Thoracic aorta (tissue), 2 donors: ENCODE measurements at places on chromosomes 3 and 15.

- no peak for DNase-seq
These were observed 49.8 kb upstream of the SLC6A1 start for GRCh38 chr3:10942690-10943205.

DNA sequence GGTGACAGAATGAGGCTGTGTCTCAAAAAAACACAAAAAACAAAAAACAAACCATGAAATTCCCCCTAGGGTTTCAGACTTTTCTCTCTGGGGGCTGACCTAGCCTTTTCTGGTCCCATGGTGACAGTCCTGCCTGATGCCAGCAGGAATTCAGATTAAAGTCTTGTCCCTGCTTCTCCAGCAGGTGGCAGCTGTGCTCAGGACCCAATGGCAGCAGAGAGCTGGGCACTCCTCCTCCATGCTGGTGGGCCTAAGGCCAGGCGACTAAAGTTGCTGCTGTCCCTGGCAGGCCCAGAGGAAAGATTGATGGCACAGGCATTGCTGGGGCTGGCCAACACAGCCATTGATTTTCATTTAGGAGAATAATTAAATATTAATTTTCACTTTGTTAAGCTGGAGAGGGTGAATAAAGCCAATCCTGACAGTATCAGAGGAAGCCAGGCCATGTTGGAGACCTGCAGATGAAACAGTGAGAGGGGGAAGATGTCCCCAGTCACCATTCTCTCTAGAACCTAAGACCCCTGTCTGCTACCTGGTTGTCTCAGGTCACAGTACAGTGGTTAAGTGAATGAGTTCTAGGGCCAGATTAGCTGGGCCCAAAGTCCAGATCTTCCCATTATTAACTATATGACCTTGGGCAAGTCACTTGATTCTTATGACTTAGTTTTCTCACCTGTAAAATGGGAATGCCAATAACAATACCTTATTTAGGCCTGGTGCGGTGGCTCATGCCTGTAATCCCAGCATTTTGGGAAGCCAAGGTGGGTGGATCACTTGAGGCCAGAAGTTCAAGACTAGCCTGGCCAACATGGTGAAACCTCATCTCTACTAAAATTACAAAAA is 7.1 kb downstream of the CELF6 start:
- no peak for DNase-seq

DNA sequence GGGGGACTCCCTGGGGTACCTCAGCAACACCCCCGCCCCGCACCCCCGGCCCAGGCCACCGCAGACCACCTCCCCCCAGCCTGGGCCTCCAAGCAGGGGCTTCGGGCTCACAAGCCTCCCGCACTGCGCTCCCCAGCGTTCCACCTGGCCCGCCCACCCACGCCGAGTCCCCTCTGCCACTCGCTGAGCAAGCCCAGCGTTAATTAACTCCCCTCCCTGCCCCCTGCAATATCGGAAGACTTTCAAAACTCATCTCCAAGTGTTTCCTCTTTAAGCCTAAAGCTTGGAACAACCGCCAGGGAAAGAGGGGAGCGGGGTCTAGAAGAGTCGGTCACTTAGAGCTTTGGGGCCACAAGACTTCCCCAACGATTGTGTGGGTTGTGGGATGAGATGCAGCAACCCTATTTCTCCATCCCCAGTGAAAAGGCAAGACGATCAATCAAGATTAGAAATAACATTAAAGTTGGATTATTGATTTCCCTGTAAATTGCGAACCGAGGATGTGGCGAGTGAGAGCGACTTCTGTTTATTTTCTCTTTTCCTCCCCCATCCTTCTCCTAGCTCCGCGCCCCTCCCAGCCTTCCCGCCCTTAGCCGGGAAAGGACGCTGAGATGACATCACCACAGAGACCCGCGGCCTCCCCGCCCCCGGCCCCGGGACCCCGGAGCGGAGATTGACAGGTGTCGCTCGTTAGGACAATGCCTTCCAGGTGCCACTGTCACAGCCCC is 30.2 kb downstream of the NR2F2 start:
- no peak for DNase-seq

DNA sequence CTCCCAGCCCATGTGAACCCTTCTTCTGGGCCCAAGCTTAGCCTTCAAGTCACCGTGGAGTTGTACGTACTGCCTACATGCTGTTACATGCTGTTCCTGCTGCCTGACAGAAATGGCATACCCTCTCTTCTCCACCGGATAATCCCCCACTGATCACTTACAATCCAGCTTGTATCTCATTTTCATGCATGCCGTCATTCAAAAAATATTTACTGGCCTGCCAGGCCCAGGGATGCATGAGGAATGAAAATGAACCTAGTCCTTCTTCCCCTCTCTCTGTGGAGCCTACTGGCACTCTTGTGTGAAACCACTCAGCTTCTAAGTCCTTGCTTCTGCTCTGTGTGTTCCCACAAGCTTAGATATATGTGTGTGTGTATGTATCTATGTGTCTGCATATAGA is 60.6 kb downstream of the WNT5A start:
- no peak for DNase-seq

DNA sequence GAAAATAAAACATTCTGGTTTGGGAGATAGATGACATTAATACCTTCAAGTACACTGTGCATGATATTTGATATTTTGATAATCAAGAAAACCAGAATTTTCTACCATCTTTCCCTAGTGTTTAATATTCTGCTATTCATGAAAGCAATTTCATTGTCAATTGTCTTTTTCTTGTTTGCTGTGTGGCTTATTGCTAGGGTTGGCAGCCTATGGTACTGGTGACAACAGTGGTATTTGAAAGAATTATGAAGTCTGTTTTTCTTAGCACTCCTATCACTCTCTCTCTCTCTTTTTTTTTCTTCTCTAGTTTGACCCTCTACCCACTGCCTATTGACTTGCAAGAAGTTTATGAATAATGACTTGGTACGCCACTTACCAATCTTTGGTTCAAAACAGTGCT is 15.4 kb downstream of the RNF13 start:
- no peak for DNase-seq

DNA sequence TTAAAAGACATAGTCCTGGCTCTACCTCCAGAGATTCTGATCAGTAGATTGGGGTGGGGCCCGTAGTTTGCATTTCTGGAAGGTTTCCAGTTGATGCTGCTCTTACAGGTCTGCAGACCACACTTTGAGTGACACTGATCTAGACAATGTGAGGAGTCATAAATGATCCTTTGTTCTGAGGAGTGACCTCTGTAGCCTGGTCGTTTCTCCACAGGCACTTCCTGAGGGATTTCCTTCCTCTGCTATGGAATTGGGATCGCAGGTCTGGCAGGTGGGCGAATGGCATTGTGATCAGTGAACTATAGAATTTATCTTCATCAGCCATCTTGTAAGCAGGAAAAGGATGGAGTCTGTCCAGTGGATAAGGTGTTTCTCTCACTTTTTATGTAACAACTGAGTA is 5.5 kb downstream of the GFM1 start:
- DNase-seq, result no peak

GRCh38 chr3:36511791-36512486 is 131.6 kb downstream of the STAC start:
- no peak for DNase-seq

GRCh38 chr3:64053581-64053980 is 30.3 kb upstream of the PSMD6 start:
- no peak for DNase-seq

- DNase-seq, result no peak
These were observed 32.2 kb downstream of the MCTP2 start for GRCh38 chr15:94263341-94264273.

- DNase-seq, result no peak
These were observed 54.5 kb downstream of the ATR start for GRCh38 chr3:142523921-142524566.

DNA sequence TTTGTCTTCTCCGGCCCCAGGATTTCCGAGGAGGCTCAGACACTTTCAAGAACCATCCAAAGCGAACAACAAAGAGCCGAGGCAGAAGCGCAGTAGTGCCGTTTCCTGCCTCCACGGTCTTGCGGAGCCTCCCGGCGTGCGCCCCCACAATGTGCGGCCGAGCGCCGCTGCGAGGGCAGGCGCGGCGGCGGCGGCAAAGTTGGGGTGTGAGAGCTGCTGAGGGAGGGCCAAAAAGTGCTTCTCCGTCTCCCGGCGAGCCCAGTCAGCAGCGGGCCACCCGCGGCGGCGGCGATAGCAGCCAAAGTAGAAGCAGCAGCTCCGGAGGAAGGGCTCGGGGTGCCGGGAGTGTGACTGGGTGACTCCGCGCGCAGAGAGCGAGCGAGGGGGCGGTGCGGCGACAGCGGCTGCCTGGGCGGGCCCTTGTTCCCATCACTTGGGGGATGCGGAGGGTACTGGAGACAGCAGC is 749.1 kb downstream of the ROBO1 start:
- no peak for DNase-seq

GRCh38 chr3:61847784-61848462 is 286.6 kb downstream of the PTPRG start:
- DNase-seq, result peak; percentile 15

DNA sequence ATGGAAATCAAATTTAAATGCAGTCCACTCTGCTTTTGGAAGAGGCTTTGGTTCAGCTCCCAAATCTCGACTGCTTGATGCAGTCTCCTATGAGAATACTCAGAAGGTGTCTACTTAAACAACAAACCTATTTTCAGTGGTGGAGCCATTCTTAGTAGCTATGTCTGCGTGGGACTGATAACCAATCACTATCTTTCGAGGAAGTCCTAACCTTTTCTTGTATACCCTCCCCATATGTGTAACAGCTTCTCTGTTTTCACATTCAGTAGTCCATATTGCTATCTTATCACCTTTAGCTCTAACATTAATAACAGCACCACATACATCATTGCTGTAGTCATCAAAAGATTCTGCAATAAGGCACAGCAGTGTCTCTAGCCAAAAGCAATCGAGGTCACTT is 333.0 kb upstream of the ATP11B start:
- DNase-seq, result no peak

- DNase-seq, result no peak
These were observed 73.9 kb downstream of the PEX5L start for GRCh38 chr3:179962629-179963387.

DNA sequence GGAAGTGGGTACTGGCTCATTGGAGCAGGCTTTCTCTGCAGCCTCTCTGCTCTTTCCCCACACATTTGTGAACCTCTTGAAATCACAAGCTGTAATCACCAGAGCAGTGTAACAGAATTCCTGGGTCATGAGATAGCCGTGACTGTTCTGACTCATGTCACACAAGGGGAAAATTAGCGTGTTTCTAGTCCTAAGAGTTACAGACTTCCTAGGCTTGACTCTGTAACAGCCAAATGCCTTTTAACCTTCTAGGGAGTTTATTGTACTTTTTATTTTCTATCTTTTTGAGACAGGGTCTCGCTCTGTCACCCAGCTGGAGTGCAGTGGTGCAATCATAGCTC is 54.7 kb upstream of the TRAK1 start:
- no peak for DNase-seq

DNA sequence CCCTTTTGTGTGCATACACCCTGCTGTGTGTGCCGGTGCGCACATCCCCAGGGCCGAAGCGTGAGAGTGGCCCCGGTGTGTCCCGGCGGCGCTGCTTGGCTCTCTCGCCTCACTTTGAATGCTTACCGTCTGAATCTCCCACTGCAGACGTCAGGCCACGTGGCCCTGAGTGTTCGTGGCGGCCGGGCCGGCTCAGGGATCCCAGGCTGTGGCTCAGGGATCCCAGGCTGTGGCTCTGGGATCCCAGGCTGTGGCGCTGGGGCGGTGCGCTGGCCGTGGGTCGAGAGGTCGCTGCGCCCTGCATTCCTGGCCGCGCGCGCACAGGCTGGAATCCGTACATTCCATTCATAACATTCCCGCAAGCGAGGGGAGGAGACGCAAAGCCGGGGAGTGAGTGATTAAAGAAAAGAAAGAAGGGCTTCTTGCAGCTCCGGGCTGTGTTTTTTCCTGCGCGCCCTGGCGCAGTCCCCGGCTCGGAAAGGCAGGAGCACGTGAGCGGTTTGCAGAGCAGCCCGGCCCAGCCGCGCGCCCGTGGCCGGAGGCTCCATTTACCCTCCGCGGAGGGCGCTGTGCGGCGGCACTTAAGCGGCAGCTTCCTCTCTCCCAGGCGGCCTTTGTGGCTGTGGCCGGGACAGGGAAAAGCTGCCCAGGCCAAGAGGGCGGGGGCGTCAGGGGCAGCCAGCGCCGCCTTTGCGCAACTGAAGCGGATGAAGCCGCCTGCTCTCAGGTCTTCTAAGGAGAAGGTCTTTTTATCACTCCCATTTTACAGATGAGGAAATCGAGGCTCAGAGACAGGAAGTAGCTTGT is 87.0 kb upstream of the ALDH1L1 start:
- peak; percentile 56 for DNase-seq

- DNase-seq, result peak; percentile 39
These were observed 114.1 kb upstream of the GALNT15 start for GRCh38 chr3:16060358-16060852.

GRCh38 chr3:38690185-38690584 is 40.7 kb upstream of the SCN5A start:
- no peak for DNase-seq

- DNase-seq, result no peak
These were observed 207.1 kb downstream of the GBE1 start for GRCh38 chr3:81554388-81554787.

DNA sequence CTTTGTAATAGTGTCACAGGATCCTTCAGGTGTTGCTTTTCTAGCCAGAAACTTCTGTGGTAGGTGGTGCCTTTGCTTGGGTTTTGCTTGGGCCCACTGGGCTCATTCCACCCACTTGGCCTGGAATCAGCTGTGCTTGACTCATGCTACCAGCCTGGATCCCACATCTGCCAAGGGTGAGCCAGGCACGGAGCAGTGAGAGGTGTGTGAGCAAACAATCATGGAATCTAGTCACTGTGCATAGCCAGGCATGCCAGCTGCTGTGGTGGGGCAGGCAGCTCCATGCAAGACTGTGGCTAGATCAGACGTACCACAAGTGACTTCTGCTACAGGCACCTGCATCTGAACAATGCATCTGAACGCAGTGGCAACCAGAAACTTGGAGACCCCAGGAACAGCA is 275.9 kb downstream of the UBE2E2 start:
- DNase-seq, result no peak

DNA sequence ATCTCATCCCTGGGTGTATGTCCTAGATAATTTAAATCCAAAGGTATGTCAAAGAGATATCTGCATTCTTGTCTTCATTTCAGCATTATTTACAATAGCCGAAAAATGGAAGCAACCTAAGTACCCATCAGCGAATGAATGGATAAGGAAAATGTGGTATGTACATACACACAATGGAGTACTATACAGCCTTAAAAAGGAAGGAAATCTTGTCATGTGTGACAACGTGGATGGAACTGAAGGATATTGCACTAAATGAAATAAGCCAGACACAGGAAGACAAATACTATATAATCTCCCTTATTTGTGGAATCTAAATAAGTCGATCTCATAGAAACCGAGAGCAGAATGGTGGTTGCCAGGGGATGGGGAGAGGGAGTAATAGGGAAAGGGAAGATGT is 16.8 kb upstream of the MGLL start:
- no peak for DNase-seq
